Fibroblast of mammary gland (primary cell): ENCODE measurements at places on chromosomes 3 and 15.

- no peak for DNase-seq
Measured at GRCh38 chr15:96889734-96890480, 559.4 kb downstream of the NR2F2 start.

- DNase-seq: peak; percentile 10
Measured at GRCh38 chr15:32029862-32030781, at the start of gene CHRNA7. Gene CHRNA7, plus strand, starts transcription at chr15:32030515. Its CDS starts 80 bp downstream, at chr15:32030595.

DNA sequence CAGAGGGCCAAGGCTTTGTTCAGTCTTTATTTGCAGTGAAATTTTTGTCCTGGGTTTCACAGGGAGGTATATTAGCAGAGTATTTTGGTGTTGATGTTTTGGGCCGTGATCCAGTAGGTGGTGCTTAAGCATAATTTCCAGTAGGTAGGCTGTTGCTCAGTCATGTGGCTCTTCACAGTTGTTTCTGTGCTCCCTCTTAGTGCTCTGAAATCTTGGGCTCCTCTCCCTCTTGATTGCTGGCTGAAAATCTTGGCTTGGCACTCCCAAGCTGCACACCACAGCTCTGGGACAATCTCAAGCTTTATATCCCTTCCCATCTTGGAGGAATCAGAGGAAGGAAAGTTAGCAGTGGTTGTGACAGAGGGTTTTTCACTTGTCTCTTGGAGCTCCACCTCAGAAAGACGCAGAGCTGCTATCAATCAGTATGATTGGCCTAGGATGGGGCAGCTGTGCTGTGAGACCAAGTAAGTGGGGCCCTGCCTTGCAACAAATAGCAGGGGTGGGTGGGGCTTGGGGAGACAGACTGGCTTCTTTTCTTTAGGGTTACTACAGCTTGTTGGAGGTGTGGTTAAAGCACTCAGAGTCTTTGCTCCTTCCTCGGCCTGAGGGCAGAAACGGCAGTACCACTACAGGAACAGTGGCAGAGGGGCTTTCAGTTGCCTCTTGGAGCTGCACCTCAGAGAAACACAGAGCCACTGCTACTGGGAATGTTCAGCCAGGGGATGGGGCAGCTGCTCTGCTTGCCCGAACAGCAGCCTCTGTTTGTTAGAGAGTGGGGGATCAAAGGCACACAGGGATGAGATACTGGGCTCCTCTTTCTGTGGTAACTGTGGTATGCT lies 627.0 kb downstream of the SI start:
- DNase-seq: no peak

- no peak for DNase-seq
Measured at GRCh38 chr3:131731709-131732108, 228.9 kb upstream of the MRPL3 start.

- no peak for DNase-seq
Measured at GRCh38 chr3:55951388-55951787, 464.3 kb upstream of the WNT5A start.

- no peak for DNase-seq
Measured at GRCh38 chr3:68974711-68975110, 38.8 kb downstream of the EOGT start.
